ENCODE measurements at places on chromosomes 6 and 20.

DNA sequence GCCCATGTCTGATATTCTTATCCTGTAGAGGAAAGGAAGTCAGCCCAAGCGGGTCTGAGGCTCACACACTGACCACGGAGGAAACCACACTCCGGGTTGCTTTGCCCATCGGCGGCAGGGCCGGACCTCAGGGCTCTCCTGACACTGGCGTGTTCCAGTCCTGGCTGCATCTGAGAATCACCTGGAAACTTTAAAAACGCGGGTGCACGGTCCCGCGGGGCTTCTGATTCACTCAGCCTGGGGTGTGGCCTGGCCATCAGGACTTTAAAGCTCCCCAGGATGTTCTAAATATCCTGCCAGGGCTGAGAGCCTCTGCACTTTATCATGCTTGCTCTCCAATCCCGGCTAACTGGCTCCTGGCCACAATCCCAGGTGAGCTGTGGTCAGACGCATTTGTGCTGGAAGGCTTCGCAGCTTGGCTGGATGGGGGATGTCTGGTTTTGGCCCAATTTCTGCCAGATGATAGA lies 47.7 kb upstream of the DACT2 start:
- no peaks in the 10 kb centered on the region for H3K27me3 ChIP-seq
- no peaks in the 10 kb centered on the region for H3K4me1 ChIP-seq
- H3K36me3 ChIP-seq: no peaks in the 10 kb centered on the region
- H3K4me3 ChIP-seq: no peak overlapping the region

- no peaks in the 10 kb centered on the region for H3K36me3 ChIP-seq
- no peak overlapping the region for H3K27ac ChIP-seq
- H3K27me3 ChIP-seq: no peaks in the 10 kb centered on the region
- H3K4me1 ChIP-seq: no peaks in the 10 kb centered on the region
Measured at GRCh38 chr6:90227213-90227612, 69.4 kb downstream of the BACH2 start.

DNA sequence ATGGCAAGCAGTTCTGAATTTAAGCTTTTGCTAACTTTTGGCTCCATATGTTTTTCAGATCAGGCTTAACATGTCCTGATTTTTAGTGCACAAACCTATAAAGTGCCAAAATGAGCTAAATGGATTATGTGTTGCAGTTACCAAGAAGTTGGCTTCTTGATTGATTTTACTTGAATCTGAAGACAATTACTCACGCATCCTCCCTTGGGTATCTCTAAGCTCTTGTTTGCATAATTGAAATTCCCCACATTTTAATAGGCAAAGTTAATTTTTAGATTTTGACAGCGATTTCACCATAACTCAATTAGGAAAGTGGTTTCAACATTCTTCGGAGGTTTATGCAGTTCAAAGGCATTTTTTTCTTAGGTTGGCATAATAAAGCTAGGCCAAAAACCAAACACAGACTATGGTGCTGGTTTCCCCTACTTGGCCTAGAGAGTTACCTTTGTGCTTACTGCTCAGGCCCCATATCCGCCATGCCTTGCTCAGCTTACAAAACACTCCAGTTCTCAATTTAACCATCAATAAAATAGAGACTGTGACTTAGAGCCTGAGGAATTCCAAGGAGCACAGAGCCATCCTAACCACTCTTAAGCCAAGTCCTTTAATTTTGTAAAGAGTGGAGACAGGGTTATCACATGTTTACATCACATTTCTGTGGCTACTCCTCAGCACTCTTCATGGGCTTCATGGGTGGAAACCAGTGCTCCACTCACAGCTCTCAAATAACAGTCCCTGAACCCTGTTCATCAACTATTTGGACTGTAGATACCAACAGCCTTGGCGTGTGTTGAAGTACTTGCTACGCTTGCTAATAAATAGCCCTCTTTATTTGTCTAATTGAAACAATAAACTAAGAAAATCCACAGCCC lies 32.1 kb downstream of the LAMA4 start:
- H3K27me3 ChIP-seq: no peaks in the 10 kb centered on the region
- no peaks in the 10 kb centered on the region for H3K36me3 ChIP-seq
- no peak overlapping the region for H3K4me3 ChIP-seq

DNA sequence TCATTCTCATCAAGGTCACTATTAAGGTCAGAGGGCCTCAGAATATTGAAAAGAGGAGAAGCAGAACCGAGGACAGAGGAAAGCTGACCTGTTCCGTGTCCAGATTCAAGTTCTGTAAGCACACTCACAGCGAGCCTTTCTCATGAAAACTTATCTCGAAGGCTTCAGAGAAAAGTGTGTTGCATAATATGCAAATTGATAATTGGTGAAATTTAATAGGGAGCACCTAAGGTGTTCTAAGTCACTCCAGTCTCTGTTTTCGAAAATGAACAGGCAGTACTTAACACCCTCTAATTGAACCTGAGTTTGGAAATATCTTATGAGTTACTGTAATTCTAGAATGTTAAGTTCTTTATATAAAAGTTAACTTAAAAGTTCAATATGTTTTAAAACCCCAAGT lies 181.2 kb upstream of the PDE10A start:
- no peak overlapping the region for H3K27ac ChIP-seq
- H3K36me3 ChIP-seq: no peaks in the 10 kb centered on the region
- no peak for DNase-seq
- no peaks in the 10 kb centered on the region for H3K4me1 ChIP-seq
- H3K4me3 ChIP-seq: no peak overlapping the region
- H3K27me3 ChIP-seq: no peaks in the 10 kb centered on the region

DNA sequence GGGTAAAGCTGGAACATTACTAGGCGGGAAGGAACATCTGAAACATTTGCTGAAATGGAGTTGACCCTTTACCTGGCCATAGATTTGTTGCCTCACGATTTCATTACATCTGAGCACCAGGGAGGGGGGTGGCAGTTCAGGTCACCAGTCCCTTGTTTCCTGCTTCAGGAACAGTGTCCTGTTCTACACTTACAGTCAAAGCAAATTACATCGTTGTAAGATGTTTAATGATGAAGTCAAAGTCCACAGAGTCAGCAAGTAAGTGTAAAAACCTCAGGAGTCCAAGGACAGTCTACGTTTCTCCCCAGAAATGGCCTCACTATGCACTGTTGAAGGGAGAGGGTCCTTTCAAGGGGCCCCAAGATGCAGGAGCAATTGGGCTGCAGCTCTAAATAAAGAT lies 8.9 kb upstream of the MICB start:
- H3K4me1 ChIP-seq: peaks cover 29% of the 10 kb centered on the region
- DNase-seq: no peak
- no peak overlapping the region for H3K4me3 ChIP-seq
- no peak overlapping the region for H3K27ac ChIP-seq
- H3K36me3 ChIP-seq: no peaks in the 10 kb centered on the region
- H3K27me3 ChIP-seq: no peaks in the 10 kb centered on the region

Data from Karpas-422 (cell line).